Esophagus squamous epithelium (tissue), 5 donors: ENCODE measurements at places on chromosomes 1 and 21.

DNA sequence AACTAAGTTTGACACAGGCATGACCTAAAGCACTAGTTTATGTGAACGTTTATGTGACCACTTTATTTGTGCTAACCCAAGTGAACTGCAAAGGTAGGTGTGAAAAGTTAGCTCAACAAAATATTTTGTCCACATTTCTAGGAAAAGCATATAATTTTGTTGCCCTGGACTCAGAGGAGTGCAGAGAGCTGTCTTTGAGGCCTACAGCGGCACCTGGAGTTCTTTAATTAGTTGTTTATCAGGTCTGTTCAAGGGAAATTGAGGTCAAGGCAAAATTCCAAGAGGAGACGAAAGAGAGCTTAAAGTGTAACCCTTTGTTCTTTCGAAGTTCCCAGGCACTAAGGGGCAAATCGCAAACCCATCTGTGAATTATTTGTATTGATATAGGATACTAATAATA lies 1.3 kb downstream of the GIPC2 start:
- DNase-seq, result no peak

DNA sequence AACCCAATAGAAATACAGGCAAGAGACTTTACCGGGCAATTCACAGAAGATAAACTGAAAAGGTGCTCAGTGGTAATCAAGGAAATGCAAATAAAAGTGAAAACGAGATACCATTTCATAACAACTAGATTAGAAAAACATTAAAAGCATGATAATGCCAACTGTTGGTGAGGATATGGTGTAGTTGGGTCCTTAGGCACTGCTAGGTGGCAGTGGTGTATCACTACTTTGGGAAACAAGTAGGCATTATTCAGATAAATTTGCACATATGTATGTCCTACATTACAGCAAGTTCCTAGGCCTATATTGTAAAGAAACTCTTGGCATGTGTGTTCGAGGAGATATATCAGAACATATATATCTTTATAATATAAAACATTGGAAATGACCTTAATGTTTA lies 31.0 kb downstream of the AZIN2 start:
- no peak for DNase-seq

GRCh38 chr1:158932171-158932570 lies 819 bp downstream of the PYHIN1 start:
- no peak for DNase-seq

DNA sequence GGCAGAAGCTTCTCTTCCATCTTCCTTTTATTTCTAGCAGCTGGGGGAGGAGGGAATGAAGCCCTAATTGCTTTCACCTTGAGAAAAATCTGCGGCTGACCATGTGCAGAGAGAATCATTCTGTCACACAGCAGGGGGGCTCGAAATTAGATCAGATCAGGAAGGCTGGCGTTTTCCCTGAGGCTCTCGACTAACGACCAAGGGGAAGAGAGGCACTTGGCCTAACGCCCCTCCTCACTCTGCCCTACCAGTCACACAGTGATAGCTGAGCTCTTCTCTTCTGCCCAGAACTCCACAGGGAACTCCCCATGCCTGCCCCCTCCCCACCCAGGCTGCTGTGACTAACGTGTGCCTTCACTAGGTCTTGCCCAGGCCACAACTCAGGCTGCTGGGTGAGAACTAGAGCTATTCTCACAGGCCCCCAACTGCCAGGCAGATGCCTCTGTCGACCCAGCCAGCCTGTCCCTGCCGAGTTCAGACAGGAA lies 26.5 kb upstream of the KHDRBS1 start:
- no peak for DNase-seq

- DNase-seq, result no peak
Measured at GRCh38 chr21:39675993-39676661, 63.4 kb downstream of the B3GALT5 start.

DNA sequence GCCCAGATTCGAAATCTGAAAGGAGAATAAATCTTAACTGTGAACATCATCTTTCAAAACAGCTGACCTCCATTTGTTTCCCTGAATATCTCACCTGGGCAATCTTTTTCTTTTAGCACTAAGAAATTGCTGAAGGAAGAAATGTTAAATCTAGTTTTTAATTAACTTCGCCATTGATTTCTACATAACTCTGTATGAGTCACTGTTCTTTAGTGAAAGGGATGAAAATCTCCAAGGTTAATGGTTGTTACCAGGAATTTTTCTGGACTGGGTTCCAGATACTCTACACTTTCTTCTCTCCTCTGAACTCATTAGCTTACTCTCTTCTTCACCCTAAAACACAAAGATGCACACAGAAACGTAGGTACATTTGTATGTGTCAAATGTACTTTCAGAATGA lies 235.7 kb downstream of the BACH1 start:
- no peak for DNase-seq

- DNase-seq, result no peak
Measured at GRCh38 chr1:231600458-231600976, 26.1 kb upstream of the DISC1 start.

DNA sequence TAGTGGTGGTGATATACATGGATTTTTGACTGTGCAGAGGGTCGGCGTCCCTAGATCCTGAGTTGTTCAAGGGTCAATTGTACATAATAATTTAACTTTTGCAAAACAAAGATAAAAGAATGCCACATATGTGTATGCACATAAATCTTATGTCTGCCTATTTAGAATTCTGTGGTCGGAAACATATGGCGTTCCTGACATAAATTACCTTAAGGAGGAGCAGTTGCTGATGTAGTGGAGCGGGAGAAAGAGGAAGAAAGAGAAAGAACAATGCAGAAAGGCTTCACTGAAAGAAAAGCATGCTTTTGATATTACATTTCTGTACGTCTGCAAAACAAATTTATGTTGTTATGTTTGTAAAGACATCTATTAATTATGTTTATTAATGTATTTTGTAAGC lies 40.0 kb downstream of the S1PR1 start:
- DNase-seq, result no peak

- DNase-seq, result no peak
Measured at GRCh38 chr1:180560200-180560867, 1.6 kb downstream of the OVAAL start.
